ENCODE measurements at places on chromosomes 11 and 22.
A peak's percentile ranks its signal among the peaks of the same experiment; 100 is the strongest.

GRCh38 chr22:28102151-28102812 is 183.2 kb upstream of the PITPNB start:
- DNase-seq, result no peak

- no peak for DNase-seq
Measured at GRCh38 chr22:43269246-43269645, 73.9 kb downstream of the SCUBE1 start.

GRCh38 chr11:82738091-82738490 is 4.4 kb upstream of the FAM181B start:
- DNase-seq, result no peak

DNA sequence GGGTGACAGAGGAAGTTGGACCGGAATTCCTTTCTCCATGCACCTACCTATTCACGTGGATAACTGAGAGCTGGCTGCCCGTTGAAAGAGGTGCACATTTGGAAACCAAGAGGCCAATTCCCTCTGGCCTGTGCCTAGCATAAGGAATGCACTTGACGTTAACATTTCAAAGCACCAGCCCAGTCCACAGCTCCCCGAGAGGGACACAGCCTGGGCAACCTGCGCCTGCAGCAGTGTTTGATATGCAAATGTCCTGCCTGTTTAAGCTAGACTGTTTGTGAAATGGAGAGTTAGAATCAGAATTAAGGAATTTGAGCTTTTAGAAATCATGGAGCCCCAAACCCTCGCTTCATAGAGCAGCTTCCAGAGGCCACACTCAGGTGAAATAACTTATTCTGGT is 126.1 kb downstream of the DSCAML1 start:
- DNase-seq, result no peak

GRCh38 chr11:82539669-82540068 is 194.0 kb downstream of the FAM181B start:
- DNase-seq, result no peak

- DNase-seq, result no peak
Measured at GRCh38 chr11:12705874-12706273, 31.7 kb downstream of the TEAD1 start.

DNA sequence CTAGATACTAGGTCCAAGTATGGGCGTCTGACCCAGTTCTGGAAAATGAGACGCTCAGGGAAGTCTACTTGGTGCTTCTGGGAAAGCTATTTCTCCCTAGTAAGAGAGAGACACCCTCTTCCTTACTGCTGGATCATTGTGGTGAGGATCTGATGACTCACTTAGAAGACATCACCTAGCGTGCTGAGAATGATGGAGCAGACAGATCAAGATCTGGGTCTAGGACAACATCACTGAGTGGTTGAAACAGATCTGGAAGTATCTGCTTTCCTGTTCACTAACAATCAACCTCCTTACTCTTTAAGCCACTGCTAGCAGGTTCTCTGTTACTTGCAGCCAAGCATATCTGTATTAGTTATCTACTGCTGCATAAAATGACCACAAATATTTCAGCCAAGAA is 38.3 kb upstream of the HMGXB4 start:
- DNase-seq, result no peak

- no peak for DNase-seq
Measured at GRCh38 chr11:56808326-56808725, 59.8 kb upstream of the OR9G4 start.

DNA sequence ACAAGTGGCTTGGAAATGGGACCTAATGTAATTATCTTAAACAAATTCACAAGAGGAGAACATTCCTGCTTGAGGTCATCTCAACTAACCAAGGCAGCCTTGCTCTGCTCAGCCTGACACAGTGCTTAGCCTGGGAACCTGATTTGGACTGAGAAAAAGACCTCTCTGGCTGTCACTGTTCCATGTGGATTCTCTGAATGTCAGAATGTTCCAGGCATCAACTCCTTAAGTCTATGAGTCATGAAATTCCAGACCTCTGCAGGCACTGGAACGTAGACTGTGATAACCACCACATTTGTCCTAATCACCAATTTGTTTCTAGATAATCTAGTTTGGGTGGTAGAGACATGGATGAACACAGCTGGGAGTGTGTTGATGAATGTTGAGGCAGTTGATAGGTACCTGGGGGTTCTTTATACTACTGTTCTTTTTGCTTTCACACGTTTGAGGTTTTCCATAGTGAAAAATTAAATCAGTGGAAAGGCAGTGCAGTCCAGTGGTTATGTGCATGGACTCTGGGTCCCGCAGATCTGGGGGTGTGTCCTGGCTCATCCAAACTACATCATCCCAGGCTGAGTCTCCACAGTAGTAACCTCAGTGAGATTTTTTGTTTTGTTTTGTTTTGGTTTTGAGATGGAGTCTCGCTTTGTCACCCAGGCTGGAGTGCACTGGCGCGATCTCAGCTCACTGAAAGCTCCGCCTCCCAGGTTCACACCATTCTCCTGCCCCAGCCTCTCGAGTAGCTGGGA is 269.6 kb downstream of the MN1 start:
- no peak for DNase-seq

GRCh38 chr11:117143390-117143789 is 697 bp upstream of the PAFAH1B2 start:
- DNase-seq, result peak; percentile 71

GRCh38 chr11:114848027-114848426 is 169.7 kb downstream of the NXPE2 start:
- DNase-seq, result no peak

DNA sequence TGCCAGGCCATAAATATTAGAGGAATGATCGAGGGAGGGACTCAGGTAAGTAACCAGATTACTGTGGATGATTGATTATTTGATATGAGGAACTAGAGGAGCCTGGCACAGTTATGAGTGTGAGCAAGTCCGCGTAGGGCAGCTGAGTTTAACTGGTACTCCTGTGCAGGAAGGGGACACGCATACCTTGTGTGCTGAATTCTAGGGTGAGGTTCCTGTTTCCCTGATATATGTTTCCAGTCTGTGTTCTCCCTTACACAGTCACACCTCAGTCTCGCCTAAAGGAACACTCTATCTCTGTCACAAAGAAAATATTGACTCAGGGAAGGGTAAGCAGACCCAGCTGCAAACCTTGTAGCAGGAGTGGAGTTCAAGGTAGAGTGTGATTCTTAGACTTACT is 17.4 kb downstream of the SGSM3 start:
- no peak for DNase-seq

GRCh38 chr11:74766905-74767304 is 18.3 kb downstream of the RNF169 start:
- DNase-seq, result no peak

DNA sequence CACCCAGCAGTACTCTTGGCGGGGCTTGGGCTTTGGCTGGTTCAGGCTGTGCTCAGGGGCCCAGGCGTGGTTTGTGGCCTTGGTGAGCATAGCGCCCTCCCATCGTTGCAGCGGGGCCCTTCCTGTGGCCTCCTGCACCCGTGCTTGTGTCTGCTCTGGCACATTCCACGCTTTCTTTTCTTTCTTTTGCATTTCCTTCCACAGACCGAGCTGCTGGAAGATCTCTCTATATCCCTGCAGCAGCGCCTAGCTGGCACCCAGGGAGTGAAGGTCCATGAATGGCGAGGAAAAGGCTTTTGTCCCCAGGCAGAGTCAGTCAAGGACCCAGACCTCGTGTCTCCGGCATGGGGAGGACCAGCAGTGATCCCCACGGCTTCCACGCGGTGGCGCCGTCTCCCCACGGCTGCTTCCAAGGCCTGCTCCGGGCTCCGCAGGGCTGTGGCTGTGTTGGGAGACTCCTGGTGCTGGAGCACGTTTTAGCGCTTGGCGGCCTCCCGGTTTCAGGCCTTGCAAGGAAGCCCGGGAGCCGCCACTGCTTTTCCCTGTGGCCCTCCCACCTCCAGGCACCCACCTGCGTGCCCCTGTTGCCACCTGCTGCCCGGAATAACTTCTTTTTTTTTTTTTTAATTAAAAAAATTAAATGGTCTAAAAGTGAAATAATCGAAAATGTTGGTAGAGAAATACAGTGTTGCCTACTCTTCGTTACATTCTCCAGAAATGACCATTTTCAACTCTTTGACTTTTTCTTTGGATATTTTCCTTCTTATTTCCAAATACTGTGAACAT is 28.5 kb downstream of the GLB1L2 start:
- no peak for DNase-seq

- no peak for DNase-seq
Measured at GRCh38 chr11:112016088-112016764, 9.0 kb upstream of the DLAT start.

GRCh38 chr22:50089682-50090411 is at the start of gene MOV10L1:
Gene MOV10L1 (plus strand): TSS chr22:50090006. CDS start chr22:50090089, 83 bp downstream.
- no peak for DNase-seq

GRCh38 chr22:42562279-42562678 is 8.5 kb downstream of the SERHL2 start:
- DNase-seq, result no peak

DNA sequence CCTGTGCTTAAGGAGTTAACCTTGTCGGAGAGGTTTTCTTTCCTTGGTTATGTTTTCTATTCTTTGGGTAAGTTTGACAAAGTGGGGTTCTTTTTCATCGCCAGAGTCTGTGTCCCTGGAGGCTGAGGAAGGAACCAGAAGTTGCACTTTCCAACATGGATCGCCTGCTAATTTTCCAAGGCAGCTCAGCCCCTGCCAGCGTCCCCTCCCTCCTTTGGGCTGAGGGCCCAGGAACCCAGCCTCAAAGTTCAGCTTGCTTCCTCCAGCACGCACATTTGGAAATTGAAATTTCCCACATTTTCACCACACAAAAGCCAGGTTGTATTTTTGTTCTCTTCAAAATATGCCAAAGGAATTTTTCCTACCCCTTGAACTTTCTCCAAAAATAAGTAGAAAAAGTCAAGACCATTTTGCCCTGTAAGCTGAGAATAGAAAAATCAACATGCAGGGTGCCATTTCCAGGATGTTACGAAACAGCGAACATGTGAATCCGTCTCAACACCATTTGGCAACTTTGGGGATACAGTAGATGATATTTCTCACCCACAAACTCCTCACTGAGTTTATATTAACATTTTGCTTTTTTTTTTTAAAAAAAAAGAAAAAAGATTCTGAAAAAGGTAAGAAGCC is 343.5 kb downstream of the TENM4 start:
- no peak for DNase-seq

- DNase-seq, result no peak
Measured at GRCh38 chr11:15653191-15653710, 538.5 kb downstream of the INSC start.

- DNase-seq, result peak; percentile 10
Measured at GRCh38 chr11:18063125-18063524, 17.1 kb upstream of the TPH1 start.

DNA sequence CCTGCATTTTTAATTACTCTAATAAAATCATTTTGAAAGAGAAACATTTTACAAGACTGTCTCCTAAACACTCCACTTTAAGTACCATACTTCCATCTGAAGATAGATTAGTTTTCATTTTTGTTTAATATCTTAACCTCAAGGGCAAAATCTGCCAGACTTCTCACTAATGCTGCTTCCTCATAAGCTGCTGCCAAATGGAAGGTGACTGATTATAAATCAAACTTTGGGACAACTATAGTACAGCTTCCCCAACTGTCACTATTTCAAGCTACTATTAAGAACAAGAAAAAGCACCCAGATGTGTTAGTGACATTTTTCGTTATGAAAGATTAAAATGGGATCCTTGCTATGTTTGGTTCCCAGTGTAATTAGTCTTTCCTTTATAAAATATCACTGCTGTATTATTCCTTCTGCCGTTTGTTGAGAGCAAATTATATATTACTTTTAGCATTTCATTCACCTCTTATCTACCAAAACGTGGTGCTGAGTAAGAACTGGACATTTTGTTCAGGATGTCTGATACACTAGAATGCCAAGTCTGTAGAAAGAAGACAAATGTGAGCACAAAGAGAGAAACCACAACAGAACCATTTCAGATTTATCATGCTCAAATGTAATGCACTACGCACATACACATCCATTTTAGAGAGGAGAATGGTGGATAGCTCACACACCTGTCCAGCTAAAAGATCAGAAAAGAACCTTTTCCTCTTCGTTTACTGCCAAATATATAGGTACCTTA is 312.2 kb upstream of the C11orf87 start:
- DNase-seq, result no peak

GRCh38 chr11:117796872-117797529 is at the start of gene DSCAML1:
Gene DSCAML1 (minus strand): TSS chr11:117797216. CDS start chr11:117797079, 137 bp downstream.
- peak; percentile 40 for DNase-seq

DNA sequence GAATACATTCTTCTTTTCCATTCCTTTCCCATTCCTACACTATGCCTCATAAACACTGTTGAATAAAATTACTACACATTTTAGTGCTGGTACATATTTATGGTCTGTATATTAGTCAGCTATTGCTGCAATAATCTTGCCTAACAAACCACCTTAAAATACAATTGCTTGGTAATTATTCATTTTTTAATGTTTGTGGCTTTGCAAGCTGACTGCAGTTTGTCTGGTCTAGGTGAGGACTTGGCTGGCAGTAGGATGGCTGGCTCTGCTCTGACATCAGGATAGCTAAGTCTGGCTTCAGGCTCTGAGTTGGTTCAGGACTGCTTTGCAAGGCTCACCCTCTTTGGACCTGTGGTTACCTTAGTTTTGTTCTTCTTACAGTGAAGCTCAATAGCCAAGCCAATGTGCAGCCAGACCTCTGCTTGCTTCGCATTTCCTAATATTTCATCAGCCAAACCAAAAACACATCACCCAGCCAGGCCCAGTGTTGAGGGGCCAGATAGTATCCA is 913.4 kb upstream of the RAG2 start:
- no peak for DNase-seq

DNA sequence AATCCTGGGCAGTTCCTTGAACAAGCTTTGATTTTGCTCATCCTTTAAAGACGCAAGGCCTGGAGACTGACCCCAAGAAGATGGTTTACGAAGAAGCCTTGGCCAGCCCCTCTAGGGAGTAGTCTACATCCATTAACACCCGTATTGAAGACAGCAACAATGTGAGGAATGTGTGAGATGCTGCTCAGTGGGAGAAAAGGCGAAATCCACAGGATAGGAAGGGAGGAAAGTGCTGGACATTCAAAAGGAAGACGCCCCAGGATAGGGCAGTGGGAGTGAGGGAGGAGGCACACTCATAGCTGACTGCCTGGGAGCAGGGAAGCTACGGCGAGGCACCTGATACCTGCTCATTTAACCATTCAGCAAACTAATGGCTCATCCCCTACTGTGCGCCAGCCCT is 114.1 kb downstream of the RRAS2 start:
- DNase-seq, result no peak

- no peak for DNase-seq
Measured at GRCh38 chr11:77789731-77790476, 30.6 kb downstream of the RSF1 start.
